ENCODE measurements at places on chromosomes 3 and 15.

GRCh38 chr15:87947560-87947959 is 309.0 kb downstream of the NTRK3 start:
- DNase-seq: no peak

DNA sequence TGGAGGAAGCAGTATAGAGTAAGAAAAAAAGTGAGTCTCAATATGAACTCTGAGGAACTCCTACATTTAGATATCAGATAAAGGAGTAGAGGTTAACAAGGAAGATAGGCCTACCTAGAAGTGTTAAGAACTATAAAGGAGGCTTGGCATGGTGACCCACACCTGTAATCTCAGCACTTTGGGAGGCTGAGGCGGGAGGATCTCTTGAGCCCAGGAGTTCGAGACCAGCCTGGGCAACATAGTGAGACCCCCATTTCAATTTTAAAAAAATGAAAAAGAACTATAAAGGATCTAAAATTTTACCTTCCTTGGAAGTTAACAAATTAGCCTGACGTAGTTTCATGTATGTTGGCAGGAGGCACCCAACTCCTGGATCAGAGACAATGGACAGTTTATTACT is 14.5 kb downstream of the IREB2 start:
- DNase-seq: no peak

GRCh38 chr3:122232485-122232884 is 49.0 kb downstream of the CASR start:
- DNase-seq: no peak

DNA sequence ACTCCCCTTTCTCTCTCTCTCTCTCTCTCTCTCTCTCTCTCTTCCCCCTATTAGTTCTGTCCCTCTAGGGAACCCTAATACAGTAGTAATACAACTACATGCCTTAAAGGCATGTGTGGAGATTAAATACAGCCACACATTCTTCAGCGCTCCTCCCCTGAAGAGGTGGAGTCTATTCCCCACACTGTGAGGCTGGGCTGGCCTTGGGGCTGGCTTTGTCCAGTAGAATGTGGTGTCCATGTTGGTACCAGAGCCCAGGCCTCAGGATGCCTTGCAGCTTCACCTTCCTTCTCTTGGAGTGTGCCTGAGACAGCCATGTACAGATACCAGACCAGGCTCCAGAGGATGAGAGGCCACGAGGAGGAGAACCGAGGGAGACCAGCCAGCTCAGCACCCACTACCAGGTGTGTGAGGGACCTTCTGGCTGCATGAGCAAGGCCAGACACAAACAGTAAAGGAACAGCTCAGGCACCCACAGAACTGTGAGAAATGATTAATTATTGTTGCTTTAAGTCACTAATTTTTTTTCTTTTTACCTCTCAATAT is 10.7 kb downstream of the SLC6A20 start:
- no peak for DNase-seq

GRCh38 chr3:186469525-186469924 is 74.7 kb downstream of the CRYGS start:
- no peak for DNase-seq

DNA sequence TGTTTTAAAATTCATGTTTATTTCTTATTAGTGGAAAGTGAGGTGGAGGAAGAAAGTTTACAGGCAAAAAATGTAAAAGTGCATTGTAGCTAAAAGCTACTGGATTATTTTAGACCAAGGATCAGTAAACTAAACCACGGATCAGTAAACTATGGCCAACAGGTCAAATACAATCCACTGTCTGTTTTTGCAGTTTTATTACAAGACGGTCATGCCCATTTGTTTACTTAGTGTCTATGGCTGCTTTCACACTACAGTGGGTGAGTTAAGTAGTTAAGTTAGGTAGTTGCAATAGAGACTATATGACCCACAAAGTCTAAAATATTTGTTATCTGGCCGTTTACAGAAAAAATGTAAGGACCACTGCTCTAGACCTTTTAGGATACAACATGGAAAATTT is 82.0 kb downstream of the NR2E3 start:
- DNase-seq: no peak

DNA sequence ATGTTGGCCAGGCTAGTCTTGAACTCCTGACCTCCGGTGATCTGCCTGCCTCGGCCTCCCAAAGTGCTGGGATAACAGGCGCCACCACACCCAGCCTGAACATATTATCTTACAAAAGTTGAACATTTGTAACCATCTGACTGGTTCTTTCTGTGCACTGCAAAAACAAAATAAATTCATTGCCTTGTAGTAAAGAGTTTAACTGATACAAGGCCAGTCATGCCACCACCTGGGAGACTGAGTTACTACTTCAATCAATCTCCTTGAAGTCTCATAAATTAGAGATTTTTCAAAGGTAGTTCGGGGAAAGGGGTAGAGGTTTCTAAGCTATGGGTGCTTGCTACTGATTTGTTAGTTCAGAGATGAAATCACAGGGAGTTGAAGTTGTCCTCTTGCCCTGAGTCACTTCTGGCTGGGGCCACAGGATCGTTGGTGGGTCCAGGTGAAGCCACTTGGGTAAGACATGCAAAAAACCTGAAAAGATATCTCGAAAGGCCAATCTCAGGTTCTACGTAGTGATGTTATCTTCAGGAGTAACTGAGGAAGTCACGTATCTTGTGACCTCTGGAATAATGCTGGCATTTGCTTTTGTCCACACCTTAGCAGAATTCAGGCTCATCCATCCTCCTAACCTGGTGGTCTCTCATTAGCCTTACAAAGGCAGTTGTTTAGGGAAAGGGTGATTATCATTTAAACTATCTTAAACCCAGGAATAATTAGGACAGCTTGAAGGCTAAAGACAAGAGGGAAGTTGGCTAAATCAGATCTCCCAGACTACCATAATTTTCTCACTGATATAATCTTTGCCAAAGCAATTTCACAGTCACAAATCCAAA is 33.7 kb downstream of the ZBTB11 start:
- DNase-seq: no peak

- peak; percentile 75 for DNase-seq
Measured at GRCh38 chr3:171282041-171282440, 178.2 kb downstream of the TNIK start.

DNA sequence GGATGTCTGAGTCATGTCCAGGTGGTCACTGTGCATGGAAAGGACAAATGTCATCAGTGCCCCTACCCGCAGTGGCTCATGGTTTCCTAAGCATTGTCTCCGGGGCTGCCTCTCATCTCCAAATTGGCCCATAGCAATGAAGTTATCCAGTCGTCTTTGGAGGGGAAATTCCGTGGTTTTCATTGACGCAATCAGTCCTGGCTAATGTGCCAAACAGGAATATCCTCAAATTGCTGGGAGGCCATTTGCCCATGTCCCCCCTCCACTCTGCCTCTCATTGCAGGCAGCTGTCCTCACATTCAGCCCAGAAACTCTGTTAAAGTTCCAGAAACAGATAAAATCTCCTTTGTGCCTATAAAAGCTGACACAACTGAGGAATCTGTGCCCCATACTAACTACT is 81.6 kb downstream of the MCTP2 start:
- no peak for DNase-seq

DNA sequence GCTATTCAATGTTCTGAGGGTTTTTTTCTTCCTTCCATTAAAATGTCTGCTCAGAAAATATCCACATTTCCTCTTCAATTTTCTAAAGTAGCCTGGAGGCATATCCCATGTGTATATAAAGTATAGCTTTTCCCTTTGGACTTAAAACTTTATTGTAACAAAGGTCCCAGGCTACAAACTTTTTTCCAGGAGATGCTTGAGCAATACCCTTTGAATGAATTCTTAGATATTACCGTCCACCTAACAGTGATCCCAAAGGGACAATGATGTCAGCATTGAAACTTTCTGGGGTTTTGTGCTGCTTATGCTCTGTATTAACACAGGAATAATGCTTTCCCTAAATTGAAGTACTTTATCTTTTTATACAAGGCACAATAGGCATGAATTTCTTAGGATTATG is 525.2 kb downstream of the CADM2 start:
- no peak for DNase-seq

- no peak for DNase-seq
Measured at GRCh38 chr3:126691765-126692164, 12.3 kb upstream of the CHCHD6 start.

- DNase-seq: no peak
Measured at GRCh38 chr3:46998852-46999515, 19.5 kb downstream of the NBEAL2 start.
